ENCODE measurements at places on chromosomes 7 and 10. TPM values are rescaled to one million over a fixed set of nuclear protein-coding genes. Genes with fewer than 3 reads are reported as not detected.

Gene LIPF
- total RNA-seq, result not detected

Gene VAX1
- total RNA-seq, result not detected

DNA sequence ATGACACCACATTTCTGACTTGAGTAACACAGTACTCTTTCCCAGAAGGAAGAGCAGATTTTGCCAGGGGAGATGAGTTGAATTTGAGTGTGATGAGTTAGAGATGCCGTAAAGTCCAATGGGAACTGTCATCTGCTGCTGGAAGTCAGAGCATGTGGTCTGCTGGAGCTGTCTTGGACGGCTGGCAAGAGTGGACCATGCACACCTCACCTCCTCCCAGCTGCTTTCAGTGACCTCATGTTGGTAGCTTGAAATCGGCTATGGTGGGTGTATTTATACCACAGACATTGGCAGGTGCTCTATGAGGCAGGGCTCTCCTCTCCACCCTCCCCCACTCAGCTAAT lies 82.3 kb downstream of the COL13A1 start:
- DNase-seq, result no peak

DNA sequence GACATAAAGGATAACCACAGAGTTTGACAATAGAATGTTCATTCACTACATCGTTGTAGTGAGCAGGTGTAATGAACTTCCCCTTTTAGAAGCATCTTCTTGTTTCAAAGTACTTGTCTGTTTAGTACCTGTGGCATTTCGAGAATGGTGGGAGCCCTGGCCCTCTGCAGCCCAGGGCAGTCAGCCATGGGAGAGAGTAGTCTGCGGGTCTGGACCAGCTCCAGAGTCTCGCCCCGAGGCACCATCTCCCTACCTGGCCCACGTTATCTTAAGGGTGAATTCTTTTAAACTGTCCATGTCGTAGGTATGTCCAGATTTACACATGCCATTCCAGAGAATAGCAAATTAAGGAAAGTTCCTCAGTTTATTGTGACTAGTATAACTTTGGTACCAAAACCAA lies 99.7 kb downstream of the BMPR1A start:
- no peak for DNase-seq

- no peak for DNase-seq
These were observed 2.0 kb upstream of the SFR1 start for GRCh38 chr10:104119996-104120395.

- DNase-seq, result no peak
These were observed 208.7 kb upstream of the FAM3C start for GRCh38 chr7:121604627-121605316.
